ENCODE measurements at places on chromosomes 1 and 21.

GRCh38 chr1:86756062-86756406 lies 51.7 kb downstream of the SH3GLB1 start:
- no peak for DNase-seq

- DNase-seq: no peak
Observed at GRCh38 chr1:224357626-224358124, 996 bp downstream of the CNIH4 start.

DNA sequence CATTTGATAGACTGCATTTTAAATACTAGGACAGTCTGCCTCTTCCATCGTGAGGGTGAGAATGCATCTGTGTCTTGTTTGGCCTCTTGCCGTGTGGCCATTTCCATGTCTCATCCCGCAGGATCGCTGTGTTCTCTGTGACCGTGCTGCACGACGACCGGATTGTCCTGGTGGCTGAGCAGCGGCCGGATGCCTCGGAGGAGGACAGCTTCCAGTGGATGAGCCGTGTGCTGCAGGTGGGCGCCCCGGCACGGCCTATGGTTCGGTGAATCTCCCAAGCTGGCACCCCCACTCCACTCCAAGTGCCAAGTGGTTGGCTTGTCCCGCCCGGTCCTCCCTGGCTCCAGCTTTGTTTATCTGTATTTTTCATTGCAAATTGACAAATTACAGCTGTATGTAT lies 55.2 kb downstream of the S100B start:
- no peak for DNase-seq

DNA sequence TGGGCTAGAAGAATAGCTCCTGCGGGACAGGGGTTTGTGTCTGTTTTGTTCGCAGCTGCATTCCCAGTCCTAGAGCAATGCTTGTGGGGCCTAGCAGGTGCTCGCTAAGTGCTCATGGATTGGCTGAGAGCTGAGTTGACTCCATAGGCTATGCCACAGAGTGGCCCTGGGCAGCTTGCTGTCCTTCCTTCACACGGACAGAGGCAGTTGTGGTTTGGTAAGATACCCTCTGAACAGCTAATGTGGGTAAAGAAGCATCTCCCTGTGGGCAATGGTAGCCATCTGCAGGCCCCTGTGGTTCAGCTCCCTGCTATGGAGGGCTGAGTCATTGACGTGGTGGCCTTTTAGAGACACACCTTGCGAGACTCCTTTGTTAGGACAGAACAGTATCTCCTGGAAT lies 23.5 kb upstream of the LBR start:
- DNase-seq: no peak

GRCh38 chr1:35058988-35059387 lies 20.2 kb upstream of the ZMYM1 start:
- no peak for DNase-seq

DNA sequence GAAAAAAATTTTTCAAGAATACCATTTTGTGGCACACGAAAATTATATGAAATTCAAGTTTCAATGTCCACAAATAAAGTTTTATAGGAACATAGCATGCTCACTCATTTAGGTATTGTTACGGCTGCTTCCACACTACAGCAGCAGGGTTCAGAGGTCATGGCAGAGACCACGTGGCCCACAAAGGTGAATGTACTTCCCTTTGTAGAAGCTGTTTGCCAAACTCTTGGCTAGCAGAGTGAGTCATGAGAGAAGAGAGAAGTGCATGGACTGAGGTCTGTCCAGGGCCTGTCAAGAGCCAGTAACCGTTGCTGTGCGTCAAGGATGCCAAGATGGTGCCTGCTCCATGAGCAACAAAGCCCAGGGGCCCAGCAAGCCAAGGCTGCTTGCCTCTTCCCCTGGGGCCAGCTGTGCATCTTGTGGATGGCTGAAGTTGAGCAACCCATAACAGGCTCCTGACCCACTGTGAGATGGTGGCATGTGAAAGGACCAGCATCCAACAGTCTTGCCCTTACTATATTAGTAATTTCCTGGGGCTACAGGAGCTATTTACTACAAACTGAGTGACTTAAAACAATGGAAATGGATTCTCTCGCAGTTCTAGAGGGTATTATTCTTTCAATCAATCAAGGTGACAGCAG lies 64.8 kb upstream of the ATP5PO start:
- DNase-seq: no peak

DNA sequence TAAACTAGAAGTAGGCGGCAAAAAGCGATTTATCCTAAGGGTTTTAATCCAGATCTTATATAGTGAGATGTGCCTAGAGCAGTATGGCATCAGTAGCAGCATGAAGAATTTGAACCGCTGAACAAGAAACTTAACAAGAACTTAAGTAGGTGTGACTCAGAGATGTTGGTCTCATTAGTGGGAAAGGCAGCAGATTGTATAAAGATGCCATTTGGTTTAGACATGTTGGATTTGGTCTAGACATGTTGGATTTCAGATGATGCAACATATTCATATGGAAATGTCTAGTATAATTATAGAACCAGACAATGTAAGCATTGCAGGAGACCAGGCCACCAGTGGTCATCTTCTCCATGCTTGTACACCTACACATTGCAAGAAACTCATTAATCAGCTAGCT lies 42.1 kb upstream of the ZP4 start:
- no peak for DNase-seq

DNA sequence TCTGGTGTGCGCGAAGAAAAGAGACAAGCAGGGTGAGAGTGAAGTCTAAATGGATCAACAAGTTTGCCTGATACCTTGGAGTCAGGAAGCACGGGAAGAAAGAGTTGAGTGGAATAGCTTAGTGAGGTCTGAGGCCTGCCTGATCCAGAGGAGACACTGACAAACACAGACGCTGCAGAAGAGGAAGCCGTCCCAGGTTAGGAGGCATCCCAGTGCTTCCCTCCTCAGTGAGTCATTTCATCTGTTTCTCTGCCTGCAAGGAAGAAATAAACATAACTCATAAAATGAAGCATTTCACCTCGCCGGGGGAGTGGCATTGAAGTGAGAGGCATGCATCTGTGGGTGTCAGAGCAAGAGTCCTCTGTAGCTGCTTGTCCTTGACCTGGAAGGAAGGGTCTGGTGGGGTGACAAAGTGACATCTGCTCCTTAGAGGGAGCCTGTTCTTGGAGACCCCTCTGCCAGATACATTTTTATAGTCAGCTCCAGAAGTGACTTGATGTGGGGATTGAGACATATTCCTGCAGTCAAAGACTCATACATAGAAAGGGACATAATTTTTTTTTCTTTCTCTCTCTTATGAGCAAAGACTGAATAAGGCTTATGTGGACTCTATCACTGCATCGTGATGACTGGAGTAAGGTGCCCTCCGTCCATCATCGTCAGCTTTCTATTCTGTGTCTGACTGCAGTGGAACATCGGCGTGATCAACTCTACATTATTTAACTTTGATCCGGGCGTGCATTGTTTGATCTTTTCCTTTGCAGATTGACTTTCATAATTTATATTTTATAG lies 256.7 kb downstream of the KIF26B start:
- no peak for DNase-seq

DNA sequence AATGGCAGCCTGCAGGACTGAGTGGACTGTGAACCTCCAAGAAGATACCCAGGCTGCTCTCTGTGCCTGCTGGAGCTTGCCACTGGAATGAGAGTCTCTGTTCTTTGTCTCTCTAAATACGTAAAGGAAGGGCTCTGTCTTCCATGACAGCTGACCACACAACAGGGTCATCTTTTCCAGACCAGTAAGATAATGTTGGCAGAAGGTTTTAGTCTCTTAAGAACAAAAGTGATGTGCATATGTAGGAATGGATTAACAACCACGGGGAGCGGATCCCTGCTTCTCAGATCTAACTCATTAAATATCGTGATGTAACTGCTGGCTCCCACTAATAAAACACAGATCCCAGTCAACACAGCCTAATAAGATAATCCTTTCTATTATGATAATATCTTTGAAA lies 67.5 kb downstream of the MAP10 start:
- no peak for DNase-seq

DNA sequence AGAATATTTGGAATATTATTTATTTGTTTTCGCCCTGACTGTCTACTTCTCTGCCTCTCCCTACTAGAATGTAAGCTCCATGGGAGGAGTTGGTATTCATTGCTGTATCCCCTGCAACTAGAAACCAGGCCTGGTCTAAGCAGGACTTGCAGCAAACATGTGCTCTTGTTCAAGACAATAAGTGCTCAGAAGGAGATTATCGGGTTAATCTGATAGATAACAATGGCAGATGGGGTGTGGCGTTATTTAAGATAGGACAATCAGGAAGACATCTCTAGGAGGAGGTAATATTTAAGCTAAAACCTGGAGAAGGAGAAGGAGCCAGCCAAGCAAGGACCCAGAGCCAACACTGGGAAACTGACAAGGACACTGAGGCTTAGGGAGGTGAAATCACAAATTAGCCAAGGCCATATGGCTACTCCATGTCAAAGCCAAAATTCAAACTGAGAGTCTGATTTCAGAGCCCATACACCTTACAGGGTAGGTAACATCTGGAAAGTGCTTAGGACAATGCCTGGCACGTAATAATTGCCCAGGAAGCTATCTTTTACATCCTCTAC lies 41.5 kb downstream of the STYXL2 start:
- DNase-seq: no peak

GRCh38 chr1:82044111-82044510 lies 243.4 kb downstream of the ADGRL2 start:
- DNase-seq: no peak

DNA sequence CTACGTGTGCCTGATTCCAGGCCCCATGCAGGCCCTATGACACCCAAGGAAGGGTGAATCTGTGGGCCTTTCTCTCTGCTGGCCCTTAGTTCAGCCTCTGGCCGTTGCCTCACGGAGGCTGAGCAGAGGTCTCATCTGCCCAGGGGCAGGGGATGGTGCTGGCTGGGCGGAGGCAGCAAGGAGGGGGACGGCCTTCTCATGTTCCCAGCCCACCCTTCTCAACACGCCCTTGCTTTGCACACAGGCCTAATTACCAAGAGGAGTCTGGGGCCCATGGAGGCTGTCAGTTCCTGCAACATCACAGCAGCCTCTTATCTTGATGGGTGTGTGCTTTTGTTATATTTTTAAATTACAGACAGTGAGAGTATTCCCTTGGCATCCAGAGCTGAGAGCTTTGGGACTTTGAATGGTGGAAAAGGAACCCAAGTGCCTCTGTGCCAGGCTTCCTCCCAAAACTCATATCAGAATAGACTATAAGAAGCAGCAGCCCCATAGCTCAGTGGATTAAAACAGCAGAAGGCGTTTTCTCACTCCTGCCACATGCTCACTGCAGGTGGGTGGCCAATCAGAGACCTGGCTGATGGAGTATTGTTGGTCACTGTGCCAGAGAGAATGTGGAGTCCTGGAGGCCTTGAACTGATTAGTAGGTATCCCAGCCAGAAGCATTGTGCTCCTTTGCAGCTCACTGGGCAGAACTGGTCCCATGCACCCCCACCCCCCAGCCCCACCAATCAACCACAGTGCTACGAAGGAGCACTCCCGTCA lies 164.9 kb downstream of the CAMTA1 start:
- no peak for DNase-seq

GRCh38 chr1:161936786-161937185 lies 86.9 kb downstream of the OLFML2B start:
- DNase-seq: no peak

- DNase-seq: no peak
Observed at GRCh38 chr1:94801919-94802546, 18.1 kb upstream of the SLC44A3 start.

DNA sequence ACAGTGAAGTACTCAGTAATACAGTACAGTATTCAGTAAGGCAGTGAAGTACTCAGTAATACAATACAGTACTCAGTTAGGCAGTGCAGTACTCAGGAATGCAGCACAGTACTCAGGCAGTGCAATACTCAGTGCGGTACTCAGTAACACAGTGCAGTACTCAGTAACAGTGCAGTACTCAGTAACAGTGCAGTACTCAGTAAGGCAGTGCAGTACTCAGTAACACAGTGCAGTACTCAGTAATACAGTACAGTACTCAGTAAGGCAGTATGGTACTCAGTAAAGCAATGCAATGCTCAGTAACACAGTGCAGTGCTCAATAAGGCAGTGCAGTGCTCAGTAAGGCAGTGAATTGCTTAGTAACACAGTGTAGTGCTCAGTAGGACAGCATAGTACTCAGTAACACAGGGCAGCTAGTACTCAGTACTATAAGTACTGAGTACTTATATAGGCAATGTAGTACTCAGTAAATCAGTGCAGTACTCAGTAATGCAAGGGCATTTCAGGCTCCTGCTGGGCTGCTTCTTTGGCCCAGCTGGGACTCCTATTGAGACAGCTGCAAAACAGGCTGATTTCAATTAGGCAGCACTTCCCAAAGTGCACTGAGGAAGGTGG lies 411.3 kb downstream of the DISC1 start:
- DNase-seq: no peak

DNA sequence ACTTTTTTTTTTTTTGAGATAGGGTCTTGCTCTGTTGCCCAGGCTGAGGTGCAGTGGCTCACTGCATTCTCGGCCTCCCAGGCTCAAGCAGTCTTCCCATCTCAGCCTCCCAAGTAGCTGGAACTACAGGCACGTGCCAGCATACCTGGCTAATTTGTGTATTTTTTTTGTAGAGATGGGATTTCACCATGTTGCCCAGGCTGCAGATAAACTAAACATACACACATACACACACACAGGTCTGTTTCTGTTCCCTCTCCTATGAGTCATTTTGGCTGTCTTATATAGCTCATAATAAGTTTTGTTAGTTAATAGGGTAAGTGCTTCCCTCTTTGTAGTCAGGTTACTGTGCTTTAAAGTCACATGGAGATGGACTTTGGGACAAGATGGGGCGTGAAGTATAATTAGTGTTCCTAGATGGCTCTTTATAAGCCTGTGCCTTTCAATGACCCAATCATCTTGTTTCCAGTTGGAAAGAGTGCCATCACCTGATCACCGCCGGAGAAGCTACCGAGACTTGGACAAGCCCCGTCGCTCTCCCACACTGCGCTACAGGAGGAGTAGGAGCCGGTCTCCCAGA lies 9.1 kb downstream of the PRPF38A start:
- DNase-seq: no peak

GRCh38 chr1:184889166-184889565 lies 85.1 kb downstream of the NIBAN1 start:
- DNase-seq: no peak

DNA sequence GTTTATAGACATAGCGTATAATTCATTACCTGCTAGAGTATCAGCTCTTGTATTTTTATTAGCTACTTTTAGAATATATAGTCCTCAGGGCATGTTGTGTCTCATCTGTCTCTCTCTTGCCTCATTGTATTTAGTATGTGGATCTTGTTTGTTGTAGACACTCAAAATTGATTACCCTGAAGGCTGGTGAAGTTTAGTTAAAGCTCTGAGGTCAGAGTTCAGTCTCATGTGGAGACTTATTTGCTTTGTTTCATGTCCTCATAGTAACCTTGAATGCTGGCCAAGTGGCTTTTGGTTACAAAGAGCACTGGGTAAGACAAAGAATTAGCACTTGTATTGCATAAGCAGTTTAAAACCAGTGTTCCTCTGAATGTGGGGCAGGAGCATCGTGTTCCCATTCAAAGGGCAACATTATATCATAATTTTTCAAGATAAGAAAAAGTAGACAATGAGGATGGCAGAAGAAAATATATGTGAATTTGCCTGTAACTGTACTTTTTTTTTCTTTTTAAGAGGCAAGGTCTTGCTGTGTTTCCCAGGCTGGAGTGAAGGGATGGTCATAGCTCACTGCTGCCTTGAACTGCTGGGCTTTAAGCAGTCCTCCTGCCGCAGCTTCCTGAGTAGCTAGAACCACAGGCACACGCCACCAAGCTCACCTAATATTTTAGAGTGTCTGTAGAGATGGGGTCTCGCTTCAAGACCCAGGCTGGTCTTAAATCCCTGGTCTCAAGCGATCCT lies 17.4 kb downstream of the CNST start:
- no peak for DNase-seq
